ENCODE measurements at places on chromosomes 5 and 9.
A peak's percentile ranks its signal among the peaks of the same experiment; 100 is the strongest.

- DNase-seq: no peak
Observed at GRCh38 chr5:151683986-151684588, 2.6 kb downstream of the SPARC start.

DNA sequence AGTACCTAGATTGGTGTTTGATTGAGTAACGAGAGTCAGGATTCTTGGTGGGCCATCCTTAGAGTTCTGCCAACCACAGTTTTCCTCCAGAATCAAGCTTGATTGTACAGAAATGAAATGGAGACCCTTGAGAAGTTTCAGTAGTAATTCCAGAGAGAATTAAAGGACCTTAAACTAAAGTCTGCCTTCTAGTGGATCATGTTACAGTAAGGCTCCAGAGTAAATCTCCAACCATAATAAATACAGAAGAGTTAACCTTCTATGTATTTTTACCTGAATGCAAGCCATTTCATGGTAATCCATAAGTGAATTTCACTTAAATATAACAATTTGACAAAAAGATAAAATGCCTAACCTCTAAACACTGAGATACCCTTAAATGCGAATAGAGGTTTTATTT lies 53.0 kb upstream of the CNTLN start:
- no peak for DNase-seq

GRCh38 chr9:4146293-4146692 lies 153.6 kb downstream of the GLIS3 start:
- no peak for DNase-seq

DNA sequence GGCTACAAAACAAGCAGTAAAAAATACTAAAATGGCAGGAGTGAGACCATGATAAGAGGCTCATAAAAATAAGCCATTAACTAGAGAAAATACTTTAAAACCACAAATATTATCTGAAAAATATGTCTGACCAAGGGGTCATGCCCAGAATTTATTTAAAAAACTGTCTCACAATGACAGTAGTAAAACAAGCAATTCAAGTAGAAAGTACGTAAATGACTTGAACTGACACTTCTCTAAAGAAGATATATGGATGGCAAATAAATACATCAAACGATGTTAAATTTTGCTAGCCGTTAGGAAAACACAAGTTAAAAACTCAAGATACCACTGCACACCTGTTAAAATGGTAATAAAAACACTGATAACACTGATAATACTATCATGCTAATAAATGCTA lies 353.9 kb upstream of the GRAMD2B start:
- DNase-seq: no peak

- no peak for DNase-seq
Observed at GRCh38 chr9:110952540-110952859, 85.8 kb downstream of the LPAR1 start.

- DNase-seq: peak; percentile 67
Observed at GRCh38 chr5:1174122-1174936, 27.1 kb upstream of the SLC6A19 start.

GRCh38 chr5:73619606-73620333 lies 6.2 kb upstream of the ARHGEF28 start:
- no peak for DNase-seq

GRCh38 chr9:68749579-68750159 lies 44.6 kb downstream of the PIP5K1B start:
- no peak for DNase-seq

DNA sequence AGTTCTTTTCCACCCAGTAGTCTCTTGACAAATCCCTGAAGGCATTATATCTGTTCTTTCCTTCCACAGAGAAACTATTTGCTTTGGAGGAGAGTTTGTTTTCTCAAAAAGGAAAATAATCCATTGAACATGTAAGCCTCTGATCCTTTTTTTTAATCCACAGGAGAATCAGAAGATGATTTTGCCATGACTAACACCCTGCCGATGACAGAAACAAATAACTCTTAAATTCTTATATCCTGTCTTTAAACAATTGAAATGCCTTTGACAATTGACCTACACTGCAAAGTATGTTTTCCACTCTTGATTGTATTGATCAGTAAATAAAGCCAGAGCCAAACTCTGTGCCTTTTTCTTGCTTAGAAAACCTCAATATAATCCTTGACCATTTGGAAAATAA lies 666.4 kb upstream of the CTNND2 start:
- no peak for DNase-seq

DNA sequence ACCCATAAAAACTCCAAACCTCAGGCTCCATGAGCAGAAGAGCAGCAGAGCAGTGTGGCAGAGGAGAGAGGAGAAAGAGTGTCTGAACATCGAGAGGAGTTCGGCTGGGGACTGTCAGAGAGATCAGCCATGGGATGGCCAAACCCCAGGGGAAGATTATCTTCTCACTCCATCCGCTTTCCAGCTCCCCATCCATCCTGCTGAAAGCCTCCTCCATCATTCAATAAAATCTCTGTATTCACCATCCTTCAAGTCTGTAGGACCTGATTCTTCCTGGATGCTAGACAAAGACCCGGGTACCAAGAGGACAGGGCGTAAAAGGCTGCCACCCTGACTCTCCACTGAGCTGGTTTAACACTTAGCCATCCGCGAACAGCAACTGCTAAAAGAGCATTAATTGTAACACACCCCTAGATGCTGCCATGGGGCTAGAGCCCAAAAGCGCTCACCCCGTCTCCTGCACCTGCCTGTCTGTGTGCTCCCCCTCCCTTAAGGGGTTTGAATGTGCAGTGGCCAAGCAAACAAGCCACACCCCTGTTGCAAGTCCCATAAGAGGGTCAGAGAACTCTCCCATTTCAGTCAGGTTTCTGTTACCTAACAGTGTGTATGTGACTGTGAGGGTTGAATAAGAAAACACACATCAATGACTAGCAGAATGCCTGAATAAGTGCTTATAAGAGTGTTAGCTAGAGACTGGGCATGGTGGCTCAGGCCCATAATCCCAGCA lies 13.9 kb upstream of the SELENOP start:
- no peak for DNase-seq

DNA sequence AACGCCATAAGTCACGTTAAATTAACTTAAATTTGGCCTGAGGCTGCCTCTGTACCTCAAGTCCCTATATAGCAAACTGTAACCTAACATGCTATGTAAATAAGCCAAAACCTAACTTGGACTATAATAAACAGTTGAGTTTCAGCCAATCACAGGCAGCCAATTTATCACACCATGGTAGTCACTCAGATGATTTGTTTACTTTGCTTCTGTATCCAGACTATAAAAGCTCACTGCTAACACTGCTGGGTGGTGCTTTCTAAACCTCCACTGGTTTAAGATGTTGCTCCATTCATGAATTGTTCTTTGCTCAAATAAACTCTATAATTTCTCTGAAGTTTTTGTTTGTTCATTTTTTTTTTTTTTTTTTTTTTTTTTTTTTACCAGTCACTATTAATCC lies 62.8 kb downstream of the TRPM3 start:
- DNase-seq: no peak

GRCh38 chr5:176407456-176408251 lies 8.7 kb downstream of the CLTB start:
- no peak for DNase-seq

GRCh38 chr5:82720213-82721086 lies 356.7 kb downstream of the TMEM167A start:
- no peak for DNase-seq

GRCh38 chr9:133475292-133476012 lies 3.4 kb downstream of the SLC2A6 start:
- DNase-seq: no peak

DNA sequence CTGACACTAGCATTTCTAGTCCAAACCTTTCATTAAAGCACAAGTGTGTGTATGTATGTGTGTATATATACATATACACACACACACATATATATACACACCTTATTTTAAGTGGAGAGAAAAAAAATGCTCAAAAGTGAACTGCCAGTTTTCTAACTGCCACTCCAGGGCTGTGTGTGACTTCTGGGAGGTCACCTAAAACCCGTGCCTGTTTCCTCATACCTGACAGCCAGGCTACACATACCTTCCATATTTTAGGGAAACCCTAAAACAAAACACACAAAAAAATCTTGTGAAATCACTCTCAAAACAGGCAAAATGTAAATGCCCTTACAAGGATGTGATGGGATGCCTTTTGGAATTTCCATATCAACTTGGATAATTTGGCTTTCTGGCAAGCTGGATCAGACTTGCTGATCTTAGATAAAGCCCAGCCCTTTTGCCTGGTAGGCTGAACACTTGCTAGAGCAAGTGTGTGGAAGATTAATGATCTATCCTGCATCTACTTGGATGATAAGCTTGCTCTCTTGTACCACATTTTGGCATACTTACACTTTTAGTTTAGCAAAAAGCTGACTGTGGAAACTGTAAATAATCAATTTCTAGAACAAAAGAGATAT lies 127.8 kb downstream of the GNAQ start:
- DNase-seq: no peak

DNA sequence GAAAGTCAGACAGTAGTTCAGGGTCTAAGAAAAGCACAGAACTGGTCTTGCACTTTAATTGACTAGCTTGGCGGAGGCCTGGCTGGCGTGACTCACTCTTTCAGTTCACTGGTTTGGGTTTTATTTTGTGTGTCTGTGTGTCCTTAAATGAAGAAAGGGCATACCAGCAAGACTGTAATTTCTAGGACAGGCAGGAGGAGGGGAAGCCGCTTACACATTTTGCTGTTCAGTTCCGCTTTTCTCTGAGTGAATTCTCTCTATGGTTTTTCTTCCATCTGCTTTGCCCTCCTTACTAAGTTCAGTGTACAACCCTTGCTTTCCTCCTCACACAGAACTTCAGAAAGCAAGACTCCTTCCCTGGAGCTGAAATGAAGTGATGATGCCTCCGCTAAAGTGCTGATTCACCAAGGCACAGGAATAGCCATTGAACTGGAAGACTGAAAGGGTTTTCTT lies 150.8 kb downstream of the MEF2C start:
- DNase-seq: no peak

- DNase-seq: no peak
Observed at GRCh38 chr5:34523387-34523726, 132.8 kb upstream of the RAI14 start.

- DNase-seq: no peak
Observed at GRCh38 chr9:94728719-94729118, 2.2 kb downstream of the AOPEP start.

GRCh38 chr5:62576570-62577170 lies 1.9 kb upstream of the LRRC70 start:
- no peak for DNase-seq

DNA sequence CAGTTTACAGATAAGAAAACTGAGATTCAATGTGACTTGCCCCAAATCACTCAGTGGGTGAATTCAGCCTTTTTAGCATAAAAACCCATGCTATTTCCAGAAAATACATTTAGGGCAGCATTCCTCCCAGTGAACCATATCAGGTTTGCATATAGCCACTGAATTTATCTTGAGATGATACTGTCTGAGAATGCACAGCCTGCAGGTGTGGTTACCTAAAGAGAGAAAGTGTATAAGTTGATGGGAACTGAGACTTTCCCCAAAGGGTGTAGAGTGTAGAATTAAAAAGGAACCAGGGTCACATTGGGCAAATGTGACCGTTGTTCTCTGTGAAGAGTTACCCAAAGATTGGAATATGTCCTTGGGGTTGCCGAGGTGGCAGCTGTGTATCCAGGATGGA lies 100.0 kb upstream of the PIK3R1 start:
- DNase-seq: no peak

GRCh38 chr9:21429191-21429590 lies 11.0 kb upstream of the IFNA1 start:
- DNase-seq: no peak

- no peak for DNase-seq
Observed at GRCh38 chr5:15521381-15522186, 21.6 kb downstream of the FBXL7 start.

DNA sequence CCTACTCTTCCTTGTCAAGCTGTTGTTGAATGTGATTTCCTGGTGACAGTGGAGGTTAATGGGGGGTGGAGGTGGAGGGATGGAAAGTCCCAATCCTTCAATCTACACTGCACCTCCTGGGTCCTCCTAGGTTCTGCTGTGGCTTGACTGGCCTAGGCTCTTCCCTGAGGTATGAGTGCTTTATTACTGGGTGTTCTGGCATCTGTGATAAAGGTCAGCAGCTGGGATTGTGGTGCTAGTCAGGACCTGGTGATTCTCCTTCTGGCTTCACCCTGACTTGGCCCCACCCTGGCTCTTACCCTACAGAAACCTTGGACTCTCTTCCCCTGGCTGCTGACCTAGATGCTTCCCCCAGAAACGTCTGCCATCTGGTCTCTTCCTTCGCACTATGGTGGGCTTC lies 194.3 kb downstream of the ARHGEF28 start:
- no peak for DNase-seq

GRCh38 chr5:171999877-172000276 lies 6.6 kb downstream of the FBXW11 start:
- DNase-seq: no peak

GRCh38 chr5:159102311-159102934 lies 2.7 kb upstream of the EBF1 start:
- no peak for DNase-seq

DNA sequence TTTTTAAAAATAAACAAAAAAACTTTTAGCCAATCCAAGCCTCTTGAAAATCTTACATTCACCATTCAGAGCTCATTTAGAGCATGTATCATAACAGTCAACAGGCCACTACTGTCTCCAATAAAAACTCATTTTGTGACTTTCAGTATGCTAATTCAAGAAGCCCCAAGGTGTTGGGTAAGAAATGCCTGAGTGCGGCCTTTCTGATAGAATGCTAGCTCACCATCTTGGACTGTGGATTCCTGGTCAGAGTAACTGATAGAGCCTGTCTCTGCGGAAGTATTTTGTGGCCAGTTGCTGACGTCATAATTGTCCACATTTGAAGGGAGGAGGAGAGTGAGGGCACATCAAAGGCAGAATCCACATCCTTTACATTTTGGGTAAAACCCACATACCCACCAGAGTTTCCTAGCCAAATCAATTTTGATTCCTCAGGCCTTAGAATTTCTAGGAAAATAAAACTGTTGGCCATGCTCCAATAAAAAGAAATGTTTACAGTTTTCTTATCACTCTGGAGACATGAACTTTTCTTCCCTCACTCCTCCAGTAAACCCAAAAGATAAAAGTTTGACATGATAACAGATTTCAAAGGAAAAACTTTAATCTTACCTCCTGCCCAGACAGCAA lies 41.1 kb upstream of the ERCC6L2 start:
- DNase-seq: no peak

GRCh38 chr5:32147236-32147635 lies 26.9 kb downstream of the GOLPH3 start:
- DNase-seq: no peak

DNA sequence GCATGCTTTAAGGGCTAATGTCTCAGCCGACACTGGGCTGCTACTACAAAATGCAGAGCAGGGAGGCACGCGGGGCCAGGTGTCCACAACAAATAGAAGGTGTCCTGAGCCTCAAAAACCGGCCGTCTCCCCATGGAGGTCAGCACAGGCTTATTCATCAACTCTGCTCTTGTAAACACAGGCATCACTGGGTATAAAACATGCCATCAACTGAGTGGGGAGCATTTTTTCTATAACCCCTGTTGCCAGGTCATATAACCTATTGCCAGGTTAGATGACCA lies 271.6 kb downstream of the AUH start:
- no peak for DNase-seq

- no peak for DNase-seq
Observed at GRCh38 chr5:102090770-102091169, 205.3 kb downstream of the SLCO4C1 start.

- no peak for DNase-seq
Observed at GRCh38 chr5:63655043-63655442, 307.2 kb downstream of the HTR1A start.
